Stimulated activated CD8-positive, alpha-beta memory T cell treated with anti-CD3 and anti-CD28 coated beads, Interleukin-15, amount 100 ng/mL, for 48 hours (primary cell): ENCODE measurements at places on chromosomes 16 and 17.

DNA sequence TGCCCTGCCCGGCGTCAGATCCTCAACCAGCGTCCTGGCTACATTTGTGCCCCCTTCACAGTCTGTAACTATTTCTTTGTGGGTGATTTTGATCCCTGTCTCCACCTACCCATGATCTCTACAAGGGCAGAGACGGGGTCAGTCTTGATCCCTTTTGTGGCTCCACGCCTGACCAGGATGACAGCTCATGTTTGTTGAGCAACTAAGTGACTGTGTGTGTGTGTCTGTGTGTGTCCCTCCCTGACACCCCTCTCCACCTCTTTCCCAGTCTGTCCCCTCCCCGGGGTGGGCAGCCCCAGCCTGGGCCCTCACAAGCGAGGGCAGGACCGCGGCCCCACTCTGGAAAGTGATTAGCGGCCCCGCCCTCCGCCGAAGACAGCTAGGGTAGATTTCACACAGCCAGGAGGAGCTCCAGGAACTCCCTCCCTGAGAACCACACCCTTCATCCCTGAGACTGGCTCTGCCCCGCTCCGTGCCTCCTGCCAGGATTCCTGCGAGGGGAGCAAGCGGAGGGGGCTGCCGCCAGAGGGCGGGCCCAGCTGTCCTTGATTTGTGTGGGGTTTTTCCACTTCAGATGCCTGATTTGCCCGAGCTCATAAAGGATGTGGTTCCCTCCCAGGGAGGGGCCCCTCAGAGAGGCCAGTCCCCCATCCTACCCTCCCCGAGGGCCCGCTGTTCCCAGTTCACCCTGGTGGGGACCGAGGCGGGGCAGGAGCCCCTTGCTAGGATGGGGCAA, 5.3 kb upstream of the HS3ST6 start:
- DNase-seq, result no peak

DNA sequence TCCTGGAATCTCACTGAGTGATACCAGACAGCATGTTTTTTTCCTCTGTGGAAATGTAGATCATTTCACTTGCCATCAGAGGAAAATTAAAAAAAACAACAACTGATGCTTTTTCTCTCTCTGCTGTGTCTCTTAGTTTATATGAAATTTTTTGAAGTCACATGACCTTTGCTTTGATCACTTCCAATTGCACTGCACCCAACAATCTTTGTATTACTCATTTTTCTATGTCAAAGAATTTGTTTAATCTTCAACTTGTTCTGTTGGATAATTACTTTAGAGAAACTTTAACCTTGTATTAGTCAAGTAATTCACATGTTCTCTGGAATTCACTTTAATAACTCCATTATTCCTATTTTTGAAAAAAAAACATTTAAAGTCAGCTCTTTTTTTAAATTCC, 1452.7 kb upstream of the CDH8 start:
- DNase-seq, result no peak

DNA sequence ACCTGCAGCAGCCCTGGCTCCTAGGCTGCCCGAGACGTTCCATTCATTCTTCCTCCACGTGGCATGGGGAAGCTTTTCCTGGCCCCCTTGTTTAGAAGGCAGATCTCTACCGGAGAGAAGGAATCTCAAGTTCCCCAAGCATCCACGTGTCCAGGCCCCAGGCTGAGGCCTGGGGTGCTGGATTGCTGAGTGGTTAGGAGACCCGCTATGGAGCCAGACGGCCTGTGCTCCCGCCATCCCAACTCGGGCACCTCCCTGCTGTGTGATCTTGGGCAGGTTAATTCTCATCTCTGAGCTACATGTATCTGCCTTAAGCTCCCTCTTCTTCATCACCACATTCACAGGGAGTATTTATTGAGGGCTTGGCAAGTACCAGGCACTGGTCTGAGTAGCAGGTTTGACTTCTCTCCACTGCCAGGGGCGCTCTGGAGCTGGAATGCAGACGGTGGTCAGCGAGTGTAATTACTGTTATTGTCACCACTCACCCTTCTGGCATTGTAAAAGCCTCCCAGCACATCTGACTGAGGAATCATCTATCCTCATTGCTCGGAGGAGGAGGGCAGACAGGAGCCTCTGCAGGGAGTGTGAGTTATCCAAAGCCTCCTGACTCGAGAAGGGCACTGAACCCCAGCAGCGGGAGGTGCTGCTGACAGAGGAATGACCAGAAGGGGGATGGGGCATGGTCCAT, 1.1 kb upstream of the ADGRG1 start:
- no peak for DNase-seq

GRCh38 chr16:61730997-61731396, 305.2 kb downstream of the CDH8 start:
- no peak for DNase-seq

DNA sequence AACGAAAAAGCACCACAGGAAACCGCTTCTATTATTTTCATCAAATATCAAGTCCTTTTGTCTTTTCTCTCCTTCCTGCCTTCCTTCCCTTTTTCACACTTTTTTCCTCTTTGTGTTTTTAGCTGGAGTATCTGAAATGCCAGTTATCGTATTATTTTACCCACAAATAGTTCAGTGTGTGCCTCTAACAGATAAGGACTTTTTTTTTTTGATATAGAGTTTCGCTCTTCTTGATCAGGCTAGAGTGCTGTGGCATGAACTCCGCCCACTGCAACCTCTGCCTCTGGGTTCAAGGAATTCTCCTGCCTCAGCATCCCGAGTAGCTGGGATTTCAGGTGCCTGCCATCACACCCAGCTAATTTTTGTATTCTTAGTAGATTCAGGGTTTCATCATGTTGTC, 10.7 kb downstream of the DNAAF1 start:
- DNase-seq, result no peak

DNA sequence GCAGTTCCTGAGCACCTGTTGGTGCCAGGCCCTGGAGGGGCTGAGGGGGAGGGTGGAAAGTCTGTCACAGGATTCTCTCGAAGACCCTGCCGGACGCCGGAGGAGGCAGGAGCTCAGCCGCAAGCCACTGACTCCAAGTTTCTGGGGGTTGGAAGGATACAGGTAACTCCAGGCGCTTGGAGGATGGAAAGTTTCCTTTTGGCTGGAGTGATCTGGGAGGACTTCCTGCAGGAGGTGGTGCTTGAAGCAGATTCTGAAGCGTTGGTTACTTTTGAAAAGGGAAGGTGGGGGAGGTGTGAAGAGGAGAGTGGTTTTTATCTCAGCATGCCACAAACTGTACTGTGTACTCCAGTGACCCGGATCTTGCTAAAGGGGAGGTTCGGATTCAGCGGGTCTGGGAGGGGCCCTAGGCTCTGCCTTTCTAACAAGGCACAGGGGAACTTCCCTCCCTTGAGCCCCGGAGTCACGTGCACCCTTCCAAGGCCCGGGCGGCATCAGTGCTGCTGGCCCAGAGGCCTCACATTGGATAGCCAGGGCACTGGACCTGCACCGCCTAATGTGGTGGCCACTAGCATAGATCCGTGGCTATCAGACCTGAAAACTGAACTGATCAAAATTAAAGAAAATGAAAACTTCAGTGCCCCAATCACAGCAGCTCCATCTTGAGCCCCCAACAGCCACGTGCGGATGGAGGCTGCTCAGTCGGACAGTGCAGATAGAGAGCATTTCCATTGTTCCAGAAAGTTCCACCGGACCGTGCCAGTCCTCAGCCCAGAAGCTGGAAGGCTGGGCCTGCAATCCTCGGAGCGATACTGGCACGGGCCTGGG, 42.2 kb upstream of the GSE1 start:
- DNase-seq, result no peak

- no peak for DNase-seq
Observed at GRCh38 chr17:32536736-32537643, 50.2 kb downstream of the CDK5R1 start.
